ENCODE measurements at places on chromosomes 11 and 22.

- DNase-seq: no peak
Observed at GRCh38 chr11:111435046-111435698, 56.1 kb upstream of the POU2AF1 start.

DNA sequence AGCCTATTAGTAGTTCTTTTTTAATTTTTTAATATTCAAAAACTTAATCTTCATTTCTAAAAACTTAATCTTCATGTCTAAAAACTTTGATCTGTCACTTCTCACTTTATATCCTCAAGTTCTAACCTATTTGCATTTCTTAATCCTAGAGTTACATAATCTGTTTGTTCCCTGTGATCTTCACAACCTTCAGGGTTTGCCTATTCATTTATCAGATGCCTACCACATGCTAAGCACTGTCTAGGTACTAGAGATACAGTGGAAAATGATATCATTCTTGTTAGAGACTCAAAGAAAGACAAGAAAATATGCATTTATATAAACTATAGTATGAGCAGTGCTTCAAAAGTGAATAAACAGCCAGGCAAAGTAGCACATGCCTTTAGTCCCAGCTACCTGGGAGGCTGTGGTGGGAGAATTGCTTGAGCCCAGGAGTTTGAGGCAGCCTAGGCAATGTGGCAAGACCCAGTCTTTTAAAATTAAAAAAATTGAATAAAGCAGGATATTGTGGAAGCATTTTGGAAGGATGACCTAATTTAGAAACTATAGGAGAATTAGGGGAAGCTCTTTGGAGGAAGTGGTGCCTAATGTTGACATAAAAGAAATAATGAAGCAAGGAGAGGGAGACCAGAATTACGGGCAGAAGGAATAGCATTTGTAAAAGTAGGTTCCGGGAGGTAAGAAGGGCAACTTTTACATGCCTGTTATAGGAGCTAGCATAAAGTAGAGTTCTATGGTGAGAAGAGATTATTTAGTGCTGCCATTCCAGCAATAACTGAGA lies 54.4 kb upstream of the GRK2 start:
- DNase-seq: no peak

DNA sequence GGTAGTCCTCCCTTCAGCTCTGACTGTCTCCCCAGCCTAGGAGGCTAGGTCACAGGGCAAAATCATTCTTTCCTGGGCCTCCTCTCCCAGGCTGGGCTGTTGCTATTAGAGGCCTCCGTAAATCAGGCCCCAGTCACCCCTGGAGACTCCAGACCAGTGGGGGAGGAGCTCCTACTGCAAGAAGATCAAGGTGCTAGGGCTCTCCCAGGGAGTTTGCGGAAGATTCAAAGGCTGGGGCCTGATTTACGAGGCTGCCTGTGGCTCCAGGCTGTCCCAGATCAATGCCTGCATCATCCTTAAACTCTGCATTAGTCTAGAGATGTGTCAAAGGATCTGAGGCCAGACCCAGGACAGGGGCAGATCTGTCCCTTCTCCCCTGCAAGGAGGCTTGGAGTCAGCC lies 346.2 kb downstream of the TENM4 start:
- no peak for DNase-seq

DNA sequence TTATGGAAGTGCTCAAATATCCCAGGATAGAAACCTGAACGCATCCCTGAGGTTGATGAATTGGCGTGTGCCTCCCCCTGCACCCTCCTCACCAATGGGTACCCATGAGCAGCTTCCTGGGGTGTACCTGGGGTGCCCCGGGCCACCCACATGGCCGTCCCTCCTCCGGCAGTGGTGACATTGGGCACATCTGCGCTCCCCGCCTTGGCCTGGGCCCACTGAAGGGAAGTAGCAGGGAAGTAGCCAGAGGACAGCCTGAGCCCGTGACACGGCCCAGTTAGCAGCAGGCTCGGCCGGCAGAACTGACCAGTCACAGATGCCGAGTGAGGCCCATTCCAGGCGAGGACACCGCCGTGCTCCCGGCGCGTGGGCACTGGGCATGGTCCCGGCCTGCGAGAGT lies 16.7 kb downstream of the MRPL23 start:
- no peak for DNase-seq

DNA sequence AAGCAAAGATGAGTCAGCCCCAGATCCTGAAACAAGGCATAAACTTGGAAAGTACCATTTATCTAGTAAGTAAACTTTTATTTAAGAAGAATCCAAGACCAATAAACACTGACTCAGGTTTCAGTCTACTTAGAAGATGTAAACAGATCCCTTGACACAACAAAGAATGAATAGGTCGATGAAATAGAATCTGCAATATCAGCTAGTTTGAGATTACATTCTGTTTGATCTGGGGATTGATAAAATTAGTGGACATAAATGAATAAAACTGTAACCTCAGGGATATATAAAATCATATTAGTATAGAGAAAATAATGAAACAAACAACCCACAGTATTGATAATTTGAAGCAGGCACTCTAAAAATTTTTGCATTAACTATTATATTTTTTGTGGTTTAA lies 708.9 kb downstream of the FAM181B start:
- no peak for DNase-seq

- DNase-seq: no peak
Observed at GRCh38 chr22:46678785-46679700, 58.9 kb downstream of the GRAMD4 start.

GRCh38 chr22:45335021-45335818 lies 25.5 kb downstream of the FAM118A start:
- no peak for DNase-seq

GRCh38 chr11:117579161-117579560 lies 217.9 kb downstream of the DSCAML1 start:
- DNase-seq: no peak

- no peak for DNase-seq
Observed at GRCh38 chr22:27206374-27207133, 549.2 kb downstream of the MIAT start.

DNA sequence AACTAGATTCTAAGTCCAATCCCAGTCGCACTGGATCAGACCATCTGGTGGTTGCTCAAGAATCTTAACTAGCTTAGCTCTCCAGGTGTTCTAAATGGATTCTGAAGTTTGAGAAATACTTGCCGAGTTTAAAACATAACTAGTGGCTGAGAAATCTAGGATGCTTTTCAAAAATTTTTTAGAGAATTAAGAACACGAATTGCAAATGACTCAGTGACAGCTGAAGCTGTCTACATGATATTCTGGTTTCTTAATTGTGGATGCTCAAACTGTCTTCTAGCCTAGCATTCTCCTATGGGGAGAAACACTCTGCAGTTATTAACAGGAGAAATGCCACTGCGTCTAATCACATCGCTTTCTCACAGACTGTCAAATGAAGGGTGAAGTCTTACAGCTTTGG lies 20.2 kb upstream of the TP53AIP1 start:
- DNase-seq: no peak

Data from glomerular endothelial cell (primary cell).